Activated CD4-positive, alpha-beta T cell treated with anti-CD3 and anti-CD28 coated beads, Interleukin-2, amount 50 U/mL, for 24 hours (primary cell): ENCODE measurements at places on chromosomes 4 and X.

DNA sequence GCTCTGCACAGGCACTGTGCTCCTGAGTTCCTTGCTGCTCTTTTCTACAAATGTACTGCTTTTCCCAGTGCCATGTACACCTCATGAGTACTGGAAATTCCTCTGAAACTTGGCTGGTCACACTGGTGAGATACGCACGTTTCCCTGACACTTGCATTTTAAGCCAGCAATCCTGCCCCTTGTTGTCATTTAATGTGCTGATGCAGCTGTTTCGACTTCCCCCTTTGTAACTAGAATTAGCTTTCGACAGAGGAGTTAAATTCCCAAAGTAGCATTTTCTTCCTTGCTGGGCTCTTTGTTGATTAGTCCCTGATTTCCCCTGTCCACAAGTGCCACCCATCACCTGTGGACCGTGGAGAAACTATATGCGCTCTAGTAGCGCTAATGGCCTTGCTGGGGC, 77.5 kb downstream of the IQCM start:
- no peak for DNase-seq

- DNase-seq, result no peak
Measured at GRCh38 chr4:76716020-76716419, 181.9 kb downstream of the SOWAHB start.

DNA sequence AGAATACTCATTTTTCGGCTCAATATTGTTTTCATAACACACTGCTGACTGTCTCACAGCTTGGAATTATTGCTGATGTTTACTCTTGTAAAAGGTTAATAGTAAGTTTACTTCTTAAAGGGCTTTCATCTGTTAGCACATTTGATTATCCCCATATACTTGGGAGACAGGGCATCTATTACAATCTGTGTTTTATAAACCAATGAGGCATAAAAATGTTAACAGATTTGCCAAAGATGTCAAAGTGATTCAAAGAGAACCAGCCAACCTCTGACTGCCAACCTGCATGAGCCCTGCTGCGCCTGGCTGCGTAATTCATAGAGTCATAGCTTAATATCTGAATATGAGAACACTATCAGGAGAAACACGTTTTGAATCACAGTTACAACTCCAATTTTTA, 665.6 kb downstream of the TRIML1 start:
- DNase-seq, result no peak

DNA sequence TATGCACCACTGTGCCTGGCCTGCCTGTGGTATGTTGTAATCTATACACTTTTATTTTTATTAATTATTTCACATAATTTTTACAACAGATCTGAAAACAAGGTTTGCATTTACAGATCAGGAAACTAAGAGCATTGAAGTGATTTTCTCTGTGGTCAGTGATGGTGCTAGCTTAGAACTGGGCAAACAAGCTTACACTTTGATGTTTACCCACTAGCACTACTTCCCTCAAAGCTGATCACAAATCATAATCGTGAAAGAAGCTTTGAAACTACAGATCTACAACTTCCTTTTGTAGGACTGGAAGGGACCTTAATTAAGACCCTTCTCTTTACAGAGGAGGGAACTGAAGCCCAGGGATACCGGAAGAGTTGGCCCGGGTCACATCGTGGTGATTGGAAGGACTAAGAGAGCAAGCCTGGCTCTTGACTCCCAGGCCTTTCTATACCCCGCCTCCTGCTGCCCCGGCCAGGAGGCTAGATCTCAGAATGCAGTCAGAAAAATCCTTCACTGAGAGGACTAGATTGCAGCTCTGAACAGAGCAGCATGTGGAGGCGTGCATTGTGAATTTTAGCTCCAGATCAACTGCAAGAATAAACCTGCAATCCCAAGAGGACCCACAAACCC, 93.7 kb upstream of the ZNF827 start:
- DNase-seq, result no peak

GRCh38 chr4:80385397-80386280, 50.1 kb downstream of the CFAP299 start:
- no peak for DNase-seq

- DNase-seq, result no peak
Measured at GRCh38 chr4:174209341-174209740, 74.1 kb downstream of the FBXO8 start.
